Suprapubic skin (tissue), 4 donors: ENCODE measurements at places on chromosomes 6 and 20.

GRCh38 chr6:67133973-67134372 lies 1426.9 kb upstream of the EYS start:
- DNase-seq = no peak

DNA sequence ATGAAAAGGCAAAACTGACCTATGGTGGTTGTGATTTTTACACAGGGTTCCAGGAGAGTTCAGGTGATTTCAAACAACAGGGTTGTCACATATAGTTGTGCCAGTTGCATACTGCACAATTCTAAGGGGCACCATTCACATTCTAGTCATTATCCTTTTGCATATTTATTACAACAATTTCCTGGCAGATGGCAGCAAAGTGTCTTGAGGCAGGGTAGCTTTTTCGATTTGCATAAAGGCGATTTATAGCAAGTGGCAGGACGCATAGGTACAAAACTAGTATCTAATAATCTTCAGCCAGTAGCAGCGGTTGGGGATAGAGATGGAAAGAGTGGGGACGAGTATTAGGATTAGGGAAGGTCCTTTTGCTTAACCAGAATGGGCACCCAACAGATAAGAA lies 46.5 kb upstream of the TRAF3IP2 start:
- DNase-seq = no peak

GRCh38 chr20:19486446-19486845 lies 271.6 kb upstream of the RIN2 start:
- DNase-seq = no peak

DNA sequence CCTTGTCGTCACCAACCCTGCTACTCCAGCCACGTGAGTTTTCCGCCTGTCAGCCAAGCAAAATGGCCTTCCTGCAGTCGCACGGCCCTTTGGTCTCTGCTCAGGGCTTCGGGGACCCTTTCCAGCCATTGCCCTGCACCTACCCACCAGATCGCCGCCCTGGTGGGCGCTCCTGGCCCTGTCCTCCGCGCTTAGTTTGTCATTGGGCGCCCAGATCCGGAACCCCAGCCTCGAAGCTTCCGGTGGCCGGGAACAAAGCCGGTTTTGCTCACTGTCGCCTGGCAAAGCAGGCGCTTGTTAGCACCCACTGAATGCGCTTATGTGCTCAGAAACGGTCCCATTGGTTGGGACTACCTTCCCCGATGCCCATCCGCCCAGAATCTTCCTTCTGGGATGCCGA lies 536 bp downstream of the ZFP57 start:
- DNase-seq = no peak

GRCh38 chr6:15293674-15294073 lies 47.8 kb downstream of the JARID2 start:
- DNase-seq = no peak

DNA sequence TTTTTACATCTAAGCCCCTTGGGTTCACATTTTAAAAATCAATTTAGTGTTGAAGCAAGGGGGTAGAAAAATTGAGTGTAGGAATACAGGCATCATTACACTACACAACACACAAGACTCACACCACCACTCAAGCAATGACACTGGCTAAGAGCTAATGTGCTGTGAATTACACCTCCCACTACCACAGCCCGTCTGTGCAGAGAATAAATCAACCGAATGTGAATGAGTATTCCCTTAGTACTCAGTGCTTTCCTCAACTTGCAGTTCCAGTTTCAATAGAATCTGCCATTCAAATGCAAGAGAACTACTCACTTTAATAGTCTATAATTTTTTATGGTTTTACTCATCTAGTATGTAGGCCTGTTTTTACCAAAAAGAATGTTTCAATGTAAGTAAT lies 114.4 kb downstream of the PDSS2 start:
- DNase-seq = no peak

DNA sequence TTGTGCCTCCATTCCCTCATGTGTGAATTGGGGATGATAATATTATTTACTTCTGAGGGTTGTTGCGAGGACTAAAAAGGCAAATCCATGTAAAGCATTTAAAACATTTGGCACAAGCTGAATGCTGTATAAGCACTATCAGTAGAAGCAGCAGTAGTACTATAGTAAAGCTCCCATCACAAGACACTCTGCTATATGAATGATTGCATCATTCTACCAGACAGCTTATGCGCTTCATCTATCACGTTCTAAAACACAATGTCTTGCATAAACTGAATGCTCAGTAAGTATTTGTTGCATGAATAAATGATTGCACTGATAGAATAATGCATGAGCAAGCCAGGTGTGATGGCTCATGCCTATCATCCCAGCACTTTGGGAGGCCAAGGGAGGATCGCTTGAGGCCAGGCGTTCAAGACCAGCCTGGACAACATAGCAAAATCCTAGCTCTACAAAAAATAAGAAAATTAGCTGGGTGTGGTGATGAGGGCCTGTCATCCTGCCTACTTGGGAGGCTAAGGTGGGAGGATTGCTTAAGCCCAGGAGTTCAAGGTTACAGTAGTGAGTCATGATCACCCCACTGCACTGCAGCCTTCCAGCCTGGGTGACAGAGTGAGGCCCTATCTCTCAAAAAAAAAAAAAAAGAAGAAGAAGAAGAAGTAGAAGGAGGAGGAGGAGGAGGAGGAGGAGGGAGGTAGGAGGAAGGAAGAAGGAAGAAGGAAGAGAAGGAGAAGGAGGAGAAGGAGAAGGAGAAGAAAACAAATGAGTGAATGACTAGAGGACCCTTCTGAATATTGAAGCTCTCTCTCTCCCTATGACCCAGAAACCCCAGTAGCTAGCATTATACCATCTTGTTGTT lies 50.0 kb upstream of the FOXO3 start:
- DNase-seq = no peak

DNA sequence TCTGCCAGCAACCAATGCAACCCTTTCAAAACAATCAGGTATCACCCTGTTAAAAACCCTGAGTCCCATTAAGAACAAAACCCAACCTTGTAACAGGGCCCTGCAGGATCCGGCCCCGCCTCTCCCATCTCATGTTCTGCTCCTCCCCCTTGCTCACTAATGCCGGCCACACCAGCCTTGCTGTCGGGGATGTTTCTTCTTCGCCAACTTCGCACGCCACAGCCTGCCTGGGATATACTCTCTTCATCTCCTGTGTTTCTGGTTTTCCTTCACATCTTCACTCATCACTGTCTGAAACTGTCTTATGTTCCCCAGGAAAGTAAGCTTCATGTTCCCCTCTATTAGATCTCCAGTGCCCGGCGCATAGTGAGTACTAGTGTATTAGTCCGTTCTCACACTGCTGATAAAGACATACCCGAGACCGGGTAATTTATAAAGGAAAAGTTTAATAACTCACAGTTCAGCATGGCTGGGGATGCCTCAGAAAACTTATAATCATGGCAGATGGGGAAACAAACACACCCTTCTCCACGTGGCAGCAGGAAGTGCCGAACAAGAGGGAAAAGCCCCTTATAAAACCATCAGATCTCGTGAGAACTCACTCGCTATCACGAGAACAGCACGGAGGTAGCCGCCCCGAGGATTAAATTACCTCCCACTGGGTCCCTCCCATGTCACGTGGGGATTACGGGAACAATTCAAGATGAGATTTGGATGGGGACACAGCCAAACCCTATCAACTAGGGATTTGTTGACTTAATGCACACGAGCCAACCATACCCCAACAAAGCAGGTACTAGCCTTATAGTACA lies 5.1 kb downstream of the TP53RK start:
- peak; percentile 72 for DNase-seq

- no peak for DNase-seq
These were observed 28.2 kb downstream of the TREML4 start for GRCh38 chr6:41256383-41256782.

DNA sequence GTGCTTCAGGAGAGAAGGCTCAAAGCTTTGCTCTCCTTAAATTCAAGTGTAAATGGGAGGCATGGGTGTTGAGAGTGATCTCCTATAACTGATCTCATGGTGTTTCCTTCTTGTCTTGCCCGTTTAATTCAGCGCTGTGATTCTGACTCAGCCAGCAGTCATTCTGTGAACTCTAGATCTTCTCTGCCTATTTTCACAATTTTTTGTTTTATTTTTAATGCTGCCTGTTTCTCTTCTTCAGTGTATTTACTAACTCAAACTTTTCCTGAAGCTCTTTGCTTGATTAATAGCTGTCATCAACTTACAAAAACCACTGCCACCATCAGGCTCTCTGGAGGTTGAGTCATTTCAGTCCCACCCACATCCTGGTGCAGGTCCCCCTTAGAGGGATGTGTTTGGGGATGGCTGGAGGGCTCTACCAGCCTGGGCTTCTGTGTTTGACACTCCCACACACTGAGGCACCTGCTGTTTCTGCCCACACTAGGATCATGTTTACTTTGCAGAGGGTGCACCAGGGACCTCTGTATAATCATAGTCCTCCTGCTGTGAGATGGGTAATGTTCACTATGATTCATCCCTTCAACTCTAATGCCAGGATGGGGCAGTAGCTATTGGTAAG lies 94.0 kb downstream of the SHLD1 start:
- DNase-seq = no peak

DNA sequence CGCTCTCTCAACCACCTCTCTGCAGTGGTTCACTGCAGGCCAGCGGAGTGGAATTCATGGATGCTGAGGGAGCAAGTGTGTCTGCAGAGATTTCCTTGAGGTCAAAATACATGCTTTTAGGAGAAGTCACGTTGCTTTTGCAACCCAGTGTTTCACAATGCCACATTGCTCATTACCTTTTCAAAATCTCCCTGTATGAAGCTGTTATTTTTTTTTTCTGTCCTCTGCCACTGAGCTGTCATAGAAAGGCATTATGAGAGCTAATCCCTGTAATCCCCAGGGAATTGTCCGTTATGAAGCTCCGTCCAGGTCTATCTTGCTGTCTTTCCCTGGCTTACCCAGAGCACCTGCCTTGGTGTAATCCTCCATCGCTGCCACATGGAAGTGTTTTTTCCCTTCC lies 60.5 kb upstream of the SLC22A23 start:
- DNase-seq = no peak

GRCh38 chr6:169647637-169648036 lies 54.2 kb downstream of the WDR27 start:
- DNase-seq = no peak

DNA sequence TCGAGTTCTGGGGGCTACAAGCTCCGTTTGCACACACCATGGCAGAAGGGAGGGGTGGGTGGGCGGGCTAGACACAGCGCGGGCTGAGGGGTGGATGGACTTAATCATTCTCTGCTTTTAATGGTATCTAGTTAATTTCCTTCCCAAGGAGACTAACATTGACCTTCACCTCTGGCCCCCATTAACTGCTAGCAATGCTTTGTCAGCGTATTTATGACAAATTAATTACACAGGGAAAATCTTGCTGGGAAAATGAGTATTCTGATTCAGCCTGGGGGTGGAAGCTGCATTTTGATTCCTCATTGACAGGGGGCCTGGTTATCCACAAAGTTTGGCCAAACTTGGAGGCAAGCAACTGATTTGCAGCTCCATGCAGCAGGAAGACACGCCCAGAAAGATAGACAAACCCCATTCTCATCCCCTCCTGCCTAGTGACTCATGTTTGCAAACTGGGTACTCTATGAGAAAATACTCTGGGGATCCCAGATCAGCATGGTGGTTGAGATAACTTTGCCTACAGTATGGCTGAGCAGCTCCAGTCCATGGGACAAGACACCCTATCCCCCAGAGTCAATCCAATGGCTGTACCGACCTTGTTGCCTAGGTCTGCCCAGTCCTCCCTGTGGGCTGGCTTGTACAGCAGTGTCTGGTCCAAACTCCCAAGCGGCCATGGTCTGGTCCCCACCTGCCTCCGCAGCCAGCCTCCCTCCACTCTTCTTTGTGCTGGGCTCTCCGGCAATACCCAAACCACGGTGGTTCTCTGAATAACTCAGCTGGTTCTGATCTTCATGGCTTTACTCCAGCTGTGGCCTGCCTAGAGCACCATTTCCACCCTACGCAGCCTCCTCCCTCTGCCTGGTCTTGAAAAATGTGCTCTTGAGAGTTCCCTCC lies 19.7 kb downstream of the ZBP1 start:
- no peak for DNase-seq

GRCh38 chr6:54217018-54217417 lies 91.2 kb upstream of the TINAG start:
- no peak for DNase-seq

- no peak for DNase-seq
These were observed 62.4 kb upstream of the MRPS10 start for GRCh38 chr6:42279966-42280629.

GRCh38 chr20:13331536-13331935 lies 110.5 kb downstream of the ISM1 start:
- DNase-seq = no peak

- no peak for DNase-seq
These were observed 164.7 kb upstream of the CENPW start for GRCh38 chr6:126175251-126175650.

- DNase-seq = no peak
These were observed 5.5 kb upstream of the SALL4 start for GRCh38 chr20:51807720-51808250.

DNA sequence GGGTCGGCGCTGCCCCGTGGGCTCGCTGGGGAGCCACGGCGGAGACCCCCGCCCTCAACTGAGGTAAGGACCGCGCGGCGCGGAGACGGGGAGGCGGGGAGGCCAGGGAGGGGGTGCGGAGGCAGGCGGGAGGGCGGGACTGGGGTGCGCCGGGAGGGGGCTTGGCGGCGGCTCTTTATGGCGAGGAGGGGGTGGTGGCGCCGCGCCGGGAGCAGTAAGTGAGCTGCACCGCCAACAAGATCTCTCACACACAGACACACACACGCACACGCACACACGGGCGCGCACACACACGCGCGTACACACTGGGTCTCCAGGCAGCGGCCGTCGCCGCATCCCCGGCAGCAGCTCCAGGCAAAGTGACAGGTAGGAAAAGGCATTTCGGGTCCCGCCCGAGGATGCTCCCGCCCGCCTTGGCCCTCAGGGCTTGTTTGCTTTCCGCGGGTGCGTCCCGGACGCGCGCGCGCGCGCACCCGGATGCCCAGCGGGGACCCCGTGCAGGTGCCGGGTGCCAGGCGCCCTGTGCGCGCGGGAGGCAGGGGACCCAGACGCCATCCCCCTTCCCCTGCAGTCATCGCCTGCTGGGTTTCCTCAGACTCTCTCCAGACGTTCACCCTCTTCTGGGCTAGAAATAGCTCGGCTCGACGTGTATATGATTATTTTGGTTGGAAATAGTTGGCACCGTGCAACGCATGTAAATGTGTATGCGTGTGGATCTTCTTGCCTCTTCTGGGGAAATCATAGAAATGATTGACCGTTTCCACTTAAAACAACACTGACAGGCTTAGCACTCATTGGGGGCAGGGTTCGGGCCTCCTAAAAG lies at the start of gene PLCB4:
Gene PLCB4, plus strand, starts transcription at position 247 of the 823 bp plus-strand sequence. CDS start 238,728 bp downstream, outside the sequence.
- peak; percentile 75 for DNase-seq

- no peak for DNase-seq
These were observed 33.1 kb downstream of the TFAP2A start for GRCh38 chr6:10381830-10382208.

GRCh38 chr6:21823371-21823770 lies 229.8 kb downstream of the SOX4 start:
- no peak for DNase-seq
